Erythroblast (primary cell): ENCODE measurements at places on chromosomes 3 and 15.

GRCh38 chr15:45377609-45378148, 665 bp downstream of the GATM start:
- DNase-seq, result no peak

GRCh38 chr3:100396967-100397366, 3.9 kb downstream of the TOMM70 start:
- no peak for DNase-seq

GRCh38 chr15:64610257-64610919, 150.0 kb downstream of the ZNF609 start:
- DNase-seq, result no peak

- no peak for DNase-seq
These were observed 517.4 kb upstream of the ARRDC4 start for GRCh38 chr15:97443101-97443500.

GRCh38 chr3:186930143-186930640, at the start of gene ST6GAL1:
Gene ST6GAL1, plus strand, starts transcription at chr3:186930526. Its CDS starts 112,178 bp downstream, at chr3:187042704.
- peak; percentile 85 for DNase-seq
